ENCODE measurements at places on chromosomes 4 and X.

- DNase-seq = no peak
These were observed 1658.0 kb downstream of the STIM2 start for GRCh38 chr4:28518561-28519165.

- DNase-seq = no peak
These were observed 209.7 kb downstream of the SPRY1 start for GRCh38 chr4:123606336-123606735.

- DNase-seq = no peak
These were observed 137.4 kb downstream of the CEP135 start for GRCh38 chr4:56086073-56086541.

- no peak for DNase-seq
These were observed 13.5 kb downstream of the CTAG1B start for GRCh38 chrX:154605566-154605965.

GRCh38 chr4:165207431-165208220 lies at the start of gene KLHL2:
Gene KLHL2 (plus strand): TSS chr4:165207561. CDS start chr4:165207877, 316 bp downstream.
- DNase-seq = peak; percentile 68

GRCh38 chr4:32768664-32769389 lies 2048.7 kb downstream of the PCDH7 start:
- no peak for DNase-seq

DNA sequence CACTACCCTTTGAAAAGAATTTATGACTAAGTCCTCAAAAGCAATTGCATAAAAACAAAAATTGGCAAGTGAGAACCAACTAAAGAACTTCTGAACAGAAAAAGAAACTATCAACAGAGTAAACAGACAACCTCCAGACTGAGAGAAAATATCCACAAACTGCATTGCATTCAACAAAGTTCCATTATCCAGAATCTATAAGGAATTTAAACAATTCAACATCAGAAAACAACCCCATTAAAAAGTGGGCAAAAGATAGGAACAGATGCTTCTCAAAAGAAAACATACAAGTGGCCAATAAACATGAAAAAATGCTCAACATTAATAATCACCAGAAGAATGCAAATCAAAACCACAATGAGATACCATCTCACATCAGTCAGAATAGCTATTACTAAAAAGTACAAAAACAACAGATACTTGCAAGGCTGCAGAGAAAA lies 130.2 kb downstream of the GASK1B start:
- no peak for DNase-seq

GRCh38 chr4:74886484-74886883 lies 46.4 kb upstream of the PARM1 start:
- DNase-seq = peak; percentile 1

DNA sequence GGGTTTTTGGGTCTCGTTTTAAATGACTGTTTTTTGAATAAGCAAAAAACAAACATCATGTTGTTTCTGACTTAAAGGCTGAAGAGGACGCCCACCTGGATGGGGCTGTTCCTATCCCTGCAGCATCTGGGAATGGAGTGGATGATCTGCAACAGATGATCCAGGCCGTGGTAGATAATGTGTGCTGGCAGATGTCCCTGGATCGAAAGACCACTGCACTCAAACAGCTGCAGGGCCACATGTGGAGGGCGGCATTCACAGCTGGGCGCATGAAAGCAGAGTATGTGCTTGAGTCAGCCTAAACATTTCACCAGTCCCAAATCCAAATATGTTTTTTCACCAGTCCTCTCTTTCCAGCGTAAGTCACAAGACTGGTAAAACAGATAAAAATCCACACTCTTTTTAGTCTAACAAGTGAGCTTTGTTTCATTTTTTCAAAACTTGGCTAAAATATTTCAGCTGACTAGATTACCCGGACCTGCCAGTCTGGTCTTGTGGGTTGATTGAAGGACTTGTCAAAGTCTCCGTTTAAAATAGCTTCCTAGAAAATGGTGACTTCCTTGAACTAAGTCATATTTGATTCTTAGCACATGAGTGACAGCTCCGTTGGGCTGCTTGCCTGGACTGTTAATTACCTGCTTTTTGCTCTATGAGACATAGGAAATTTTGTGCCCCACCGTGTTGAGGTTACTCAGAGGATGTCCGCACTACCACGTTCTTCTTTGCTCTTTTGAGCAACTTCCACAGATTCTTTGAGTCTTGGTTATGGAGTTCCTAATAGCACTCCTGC lies 20.8 kb downstream of the ENOPH1 start:
- DNase-seq = no peak

DNA sequence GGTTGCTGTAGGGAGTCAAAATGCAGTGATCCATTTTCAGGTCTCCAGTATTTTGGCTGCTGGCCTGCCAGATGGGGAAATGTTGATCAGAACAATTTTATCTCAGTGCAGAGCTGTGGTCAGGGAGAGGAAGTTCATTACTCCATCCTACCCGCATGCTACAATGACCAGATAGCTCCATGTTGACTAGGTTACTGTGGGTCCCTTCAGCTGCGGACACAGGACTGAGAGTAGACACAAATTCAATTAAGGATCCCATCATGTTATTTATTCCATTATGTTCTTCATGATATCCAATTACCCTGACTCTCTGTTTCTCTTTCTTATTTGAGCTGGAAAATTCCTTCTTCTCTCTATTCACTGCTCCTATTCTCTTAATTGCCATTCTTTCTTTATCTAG lies 16.3 kb downstream of the SYNPO2 start:
- DNase-seq = no peak

DNA sequence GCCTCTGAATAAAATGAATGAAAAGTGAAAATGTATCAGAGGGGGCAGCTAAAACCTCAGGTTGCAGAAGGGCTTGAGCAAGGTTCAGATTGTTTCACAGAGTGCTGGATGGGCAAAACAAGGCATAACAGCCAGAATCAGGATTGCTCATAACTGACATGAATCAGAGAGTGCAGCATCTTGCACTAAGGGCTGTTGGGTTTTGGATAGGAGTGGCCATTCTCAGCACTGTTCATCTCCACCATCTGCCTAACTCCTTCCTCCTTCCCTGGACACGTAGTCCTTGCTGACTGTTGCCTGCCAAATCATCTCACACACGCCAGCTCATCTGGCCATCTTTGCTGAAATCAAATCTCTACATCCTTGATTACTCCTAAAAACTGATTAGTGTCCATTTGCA lies 75.3 kb upstream of the C1QTNF7 start:
- DNase-seq = no peak

DNA sequence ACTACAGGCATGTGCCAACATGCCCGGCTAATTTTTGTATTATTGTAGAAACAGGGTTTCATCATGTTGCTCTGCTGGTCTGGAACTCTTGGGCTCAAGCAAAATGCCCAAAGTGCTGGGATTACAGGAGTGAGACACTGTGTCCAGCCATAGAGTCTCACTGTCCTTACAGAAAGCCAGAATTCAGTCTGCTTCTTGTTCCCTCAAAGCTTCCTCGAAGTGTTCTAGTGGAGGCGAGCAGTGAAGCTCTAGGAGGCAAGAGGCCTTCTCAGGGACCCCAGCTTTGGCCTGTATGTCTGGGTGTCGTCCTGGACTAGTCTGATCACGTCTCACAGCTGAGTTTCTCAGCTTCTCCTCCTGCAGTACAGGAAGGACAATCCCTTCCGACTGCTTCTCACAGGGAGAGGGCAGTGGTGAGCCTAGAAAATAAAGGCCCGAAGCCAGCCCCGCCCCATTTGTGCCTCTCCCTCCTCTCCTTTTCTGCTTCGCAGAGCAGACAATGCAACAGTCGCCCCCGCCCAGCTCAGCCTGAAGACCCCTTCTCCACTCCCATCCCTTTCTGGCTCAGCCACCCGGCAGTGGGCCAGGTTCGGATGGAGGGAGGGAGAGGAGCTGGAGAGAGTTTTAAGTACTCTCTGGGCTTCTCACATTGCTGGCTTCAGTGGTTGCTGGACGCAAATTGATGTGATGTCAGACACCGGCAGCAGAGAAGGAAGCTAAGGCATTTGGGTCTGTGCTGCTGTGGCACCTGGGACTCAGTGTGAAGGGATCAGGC lies 11.1 kb upstream of the FAM3A start:
- no peak for DNase-seq

Data from HTR-8/SVneo (cell line).